ENCODE measurements at places on chromosomes 6 and 20. TPM values are rescaled to one million over a fixed set of nuclear protein-coding genes. Genes with fewer than 3 reads are reported as not detected.

DNA sequence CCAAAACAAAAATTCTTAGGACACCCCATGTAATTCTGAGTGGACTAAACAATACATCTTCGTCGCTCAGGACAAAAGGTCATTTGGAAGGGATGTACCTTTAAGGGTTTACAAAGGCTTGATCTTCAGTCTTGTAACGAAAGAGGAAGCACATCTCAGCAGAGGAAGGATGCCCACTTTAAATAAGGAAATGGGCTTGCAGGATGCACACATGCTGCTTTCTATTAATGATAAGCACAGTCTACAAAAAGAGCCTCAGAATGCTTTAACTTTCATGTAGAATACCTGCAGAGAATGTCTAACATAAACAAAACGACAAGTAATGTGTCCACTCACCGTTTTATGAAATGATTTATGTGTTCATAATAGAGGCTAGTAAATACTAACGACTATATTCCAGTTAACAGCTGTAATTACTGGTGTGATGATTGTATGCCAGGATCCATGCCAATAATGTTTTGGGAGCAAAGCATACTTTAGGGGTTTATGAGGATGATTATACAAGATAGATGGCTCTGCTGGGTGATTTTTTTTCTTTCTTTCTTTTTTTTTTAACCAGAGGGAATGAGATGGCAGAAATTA lies 216.9 kb downstream of the GMDS start:
- no peak overlapping the region for H3K4me3 ChIP-seq
- H3K27me3 ChIP-seq = peaks cover 3% of the 10 kb centered on the region
- H3K36me3 ChIP-seq = no peaks in the 10 kb centered on the region
- no peak overlapping the region for H3K27ac ChIP-seq
- no peak for DNase-seq

DNA sequence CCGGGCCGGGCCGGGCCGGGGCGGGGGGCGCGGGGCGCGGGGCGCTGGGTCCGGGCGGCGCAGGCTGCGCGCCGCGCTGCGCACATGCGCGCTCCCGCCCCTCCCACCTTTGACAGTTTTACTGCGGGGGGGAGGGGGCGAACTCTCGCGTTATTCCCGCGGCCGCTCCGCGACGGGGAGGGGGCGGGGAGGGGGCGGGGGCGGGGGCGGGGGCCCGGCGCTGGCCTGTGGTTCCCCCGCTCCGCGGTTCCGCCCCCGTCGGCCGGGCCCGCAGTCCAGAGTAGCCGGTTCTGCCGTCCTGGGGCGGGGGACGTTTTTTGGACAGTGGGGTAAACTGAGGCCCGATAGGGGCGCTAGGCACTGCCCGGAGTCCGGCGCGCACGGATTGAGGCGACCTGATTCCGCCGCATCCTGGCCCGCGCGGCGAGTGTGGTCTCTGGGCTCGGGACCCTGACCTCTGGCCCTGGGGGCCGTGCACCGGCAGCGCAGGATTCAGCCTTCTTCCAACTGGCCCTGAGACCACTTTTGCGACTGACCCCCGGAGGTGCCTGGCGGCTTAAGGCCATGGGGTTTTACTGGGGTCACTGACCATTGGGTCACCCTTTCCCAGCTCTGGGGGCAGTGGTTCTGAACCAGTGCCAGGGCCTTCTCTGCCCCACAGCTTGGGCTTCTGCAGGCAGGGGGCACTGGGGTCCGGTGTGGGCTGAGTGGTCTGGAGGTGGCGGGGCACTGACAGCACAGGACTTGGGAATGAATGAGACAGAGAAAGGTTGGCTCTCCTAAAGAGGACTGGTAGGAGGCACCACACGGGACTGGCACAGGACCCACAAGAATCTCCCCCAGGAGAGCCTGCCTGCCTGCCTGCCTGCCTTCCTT lies at the start of gene ZNF512B:
Gene ZNF512B, minus strand, starts transcription at position 93 of the 876 bp plus-strand sequence. CDS start 1,980 bp downstream, outside the sequence.
- peak; percentile 81 for DNase-seq
- H3K4me3 ChIP-seq = peak within 1 kb of the TSS; percentile 83
- H3K27ac ChIP-seq = no peak within 1 kb of the TSS
- H3K27me3 ChIP-seq = no peaks in the 10 kb centered on the region

DNA sequence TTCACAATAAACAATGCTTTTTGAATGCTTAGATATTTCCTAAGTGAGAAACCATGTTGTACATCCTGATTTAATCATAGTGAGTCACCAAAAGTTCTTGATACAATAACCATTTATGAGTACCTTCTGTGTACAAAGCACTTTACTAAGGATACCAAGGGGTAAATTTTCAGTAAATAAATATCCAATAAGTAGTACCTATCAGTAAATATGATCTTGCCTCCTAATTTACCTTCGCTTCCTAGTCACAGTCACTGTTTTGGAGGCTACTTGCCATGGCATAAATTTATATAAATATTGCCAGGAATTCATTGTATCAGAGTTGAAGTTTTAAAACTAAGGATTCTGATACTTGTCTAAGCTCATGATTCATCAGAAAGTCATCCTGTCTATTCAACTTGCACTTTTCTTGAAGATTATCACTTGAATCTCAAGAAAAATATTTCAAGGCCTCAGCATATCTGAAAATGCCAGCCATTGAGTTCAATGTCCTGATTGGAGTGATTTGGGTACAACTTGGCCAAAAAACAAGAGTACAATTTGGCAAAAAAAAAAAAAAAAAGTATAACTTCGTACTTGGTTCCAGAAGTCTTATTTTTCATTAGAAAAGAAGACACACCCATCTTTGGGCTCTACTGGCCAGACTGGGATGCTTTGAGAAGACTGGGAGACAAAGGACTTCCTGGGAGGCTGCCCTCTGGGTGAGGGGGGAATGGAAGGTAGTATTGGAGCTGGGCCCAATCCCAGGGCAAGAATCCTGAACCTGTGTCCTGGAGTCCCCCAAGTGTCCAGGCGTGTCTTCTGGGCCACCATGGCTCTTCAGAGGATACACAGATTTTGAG lies 32.8 kb downstream of the RAB22A start:
- no peaks in the 10 kb centered on the region for H3K27me3 ChIP-seq
- peaks cover 5% of the 10 kb centered on the region for H3K4me1 ChIP-seq
- H3K36me3 ChIP-seq = peaks cover 26% of the 10 kb centered on the region
- no peak for DNase-seq

DNA sequence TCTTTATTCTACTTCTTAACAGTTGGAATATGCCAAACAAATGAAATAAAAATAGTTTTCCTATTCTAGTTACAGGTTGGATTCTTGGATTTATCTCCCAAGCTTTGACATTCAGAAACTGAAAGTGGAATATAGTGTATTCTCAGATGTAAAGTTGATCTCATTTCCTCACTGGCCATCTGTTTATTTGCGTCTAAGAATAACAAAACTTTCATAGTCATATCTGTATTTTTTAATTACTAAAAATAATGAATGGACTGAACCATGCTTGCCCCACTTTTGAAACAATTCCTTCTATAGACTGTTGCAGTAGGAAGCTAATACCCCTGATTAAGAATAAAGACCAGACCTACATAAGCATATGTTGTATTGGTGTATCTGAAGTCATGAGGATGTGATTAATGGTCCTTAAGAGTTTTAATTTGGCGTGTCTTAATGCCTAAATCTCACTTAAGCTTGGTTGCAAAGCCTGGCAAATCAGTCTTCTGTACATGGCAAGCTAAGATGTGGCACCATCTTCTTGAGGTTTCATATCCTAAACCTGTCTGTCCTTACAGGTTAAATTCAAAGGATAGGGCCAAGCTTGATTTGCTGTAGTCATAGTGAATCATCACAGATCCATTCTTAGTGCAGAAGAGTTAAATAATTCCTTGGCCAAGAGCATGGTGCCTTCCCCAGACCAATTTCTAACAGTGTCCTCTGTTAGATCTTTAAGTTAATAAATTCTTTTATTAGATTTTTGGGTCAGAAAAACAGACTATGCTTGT lies 58.9 kb downstream of the FOXO3 start:
- H3K27ac ChIP-seq = no peak overlapping the region
- no peaks in the 10 kb centered on the region for H3K27me3 ChIP-seq
- DNase-seq = no peak
- no peak overlapping the region for H3K4me3 ChIP-seq
- H3K36me3 ChIP-seq = peaks cover 11% of the 10 kb centered on the region
- peaks cover 36% of the 10 kb centered on the region for H3K4me1 ChIP-seq

DNA sequence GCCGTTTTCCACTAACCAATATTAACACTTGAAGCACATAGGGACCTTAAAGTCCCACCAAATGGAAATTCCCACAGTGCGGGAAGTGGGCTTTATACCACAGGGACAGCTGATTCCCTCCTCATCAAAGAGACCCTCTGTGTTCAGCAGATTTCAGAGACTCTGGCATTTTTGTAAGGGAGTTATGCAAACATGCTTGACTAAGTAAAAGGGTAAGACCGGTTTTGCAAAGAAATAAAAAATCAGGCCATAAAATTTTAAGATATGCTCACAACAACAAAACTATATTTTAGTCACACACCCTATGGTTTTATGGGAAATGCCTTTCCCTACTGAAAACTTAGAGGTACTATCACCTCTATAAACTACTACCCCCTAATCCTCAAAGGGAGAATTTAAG lies 45.4 kb upstream of the SPTLC3 start:
- DNase-seq = no peak
- peaks cover 12% of the 10 kb centered on the region for H3K4me1 ChIP-seq
- no peak overlapping the region for H3K27ac ChIP-seq
- no peak overlapping the region for H3K4me3 ChIP-seq
- H3K36me3 ChIP-seq = no peaks in the 10 kb centered on the region

DNA sequence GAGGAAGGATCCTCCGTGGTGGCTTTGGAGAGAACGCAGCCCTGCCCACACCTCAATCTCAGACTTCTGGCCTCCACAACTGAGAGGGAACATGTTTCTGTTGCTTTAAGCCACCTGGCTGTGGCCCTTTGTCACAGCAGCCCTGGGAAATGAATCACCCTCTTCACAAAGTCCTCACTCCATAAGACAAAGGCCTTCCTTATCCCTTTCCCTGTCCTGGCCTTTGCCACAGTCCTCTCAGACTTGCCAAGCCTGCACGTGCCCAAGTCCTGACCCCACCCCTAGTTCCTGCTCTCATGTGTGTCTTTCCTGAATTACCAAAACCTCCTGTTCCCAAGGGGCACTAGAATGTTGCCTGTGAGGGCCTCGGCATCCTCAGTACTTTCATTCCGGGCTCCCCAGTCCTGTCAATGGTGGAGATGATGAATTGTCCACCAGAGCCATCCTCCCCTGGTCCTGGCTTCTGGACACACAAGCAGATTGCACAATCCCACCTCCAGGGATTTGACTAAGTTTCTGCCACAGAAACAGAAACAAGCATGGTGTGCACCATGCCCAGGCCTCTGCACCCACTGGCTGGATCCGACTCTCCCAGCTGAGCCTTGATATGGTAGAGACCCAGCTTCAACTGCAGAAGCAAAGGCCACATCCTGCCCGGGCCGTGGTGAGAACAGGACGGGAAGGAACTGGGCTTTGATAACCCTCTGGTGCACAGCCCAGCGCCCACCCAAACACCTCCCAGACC lies 232.6 kb upstream of the PDE10A start:
- H3K4me1 ChIP-seq = no peaks in the 10 kb centered on the region
- no peak overlapping the region for H3K4me3 ChIP-seq
- no peaks in the 10 kb centered on the region for H3K36me3 ChIP-seq
- DNase-seq = no peak
- H3K27me3 ChIP-seq = peaks cover 18% of the 10 kb centered on the region
- H3K27ac ChIP-seq = no peak overlapping the region

DNA sequence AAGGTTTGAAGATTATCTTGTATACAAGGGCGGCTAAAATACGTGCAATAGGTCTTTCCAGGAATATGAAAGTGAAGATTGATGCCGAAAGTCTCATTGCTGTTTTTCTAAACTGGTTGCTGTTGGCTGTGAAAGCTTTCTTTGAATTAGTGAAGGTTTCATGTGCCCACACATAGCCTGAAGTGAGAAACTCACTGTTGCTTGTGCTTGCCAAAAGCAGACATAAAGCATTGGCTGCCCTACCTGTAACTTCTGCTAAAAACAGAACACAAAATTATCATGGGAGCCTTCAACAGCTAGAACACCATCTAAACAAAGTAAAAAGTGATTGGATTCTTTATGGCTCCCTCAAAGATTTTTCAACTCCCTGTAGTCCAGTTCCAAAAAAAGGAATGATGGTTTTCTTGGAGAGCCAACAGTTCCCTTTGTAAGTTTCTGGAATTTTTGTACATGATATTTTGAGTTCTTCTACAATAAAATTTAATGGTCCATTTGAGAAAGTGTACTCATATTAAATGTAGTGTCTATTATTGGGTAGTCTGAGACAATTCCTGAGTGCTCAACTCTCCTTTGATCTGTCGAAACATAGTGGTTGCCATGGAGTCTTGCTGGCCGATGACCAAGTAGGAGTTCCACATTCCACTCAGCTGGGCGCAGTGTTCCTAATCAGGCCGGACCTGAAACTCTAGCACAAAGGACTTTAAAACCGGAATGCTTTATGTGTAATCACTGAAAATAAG lies 68.5 kb downstream of the PLEKHG1 start:
- peak overlapping the region; percentile 65 for H3K4me3 ChIP-seq
- H3K27me3 ChIP-seq = no peaks in the 10 kb centered on the region
- peaks cover 12% of the 10 kb centered on the region for H3K36me3 ChIP-seq
- DNase-seq = peak; percentile 82
- H3K27ac ChIP-seq = peak overlapping the region; percentile 94

- no peaks in the 10 kb centered on the region for H3K36me3 ChIP-seq
- H3K4me3 ChIP-seq = peak overlapping the region; percentile 24
- H3K27me3 ChIP-seq = no peaks in the 10 kb centered on the region
- DNase-seq = no peak
Observed at GRCh38 chr20:53773792-53774401, 180.3 kb upstream of the ZNF217 start.

- no peak for DNase-seq
- H3K4me3 ChIP-seq = no peak overlapping the region
- H3K27me3 ChIP-seq = peaks cover 5% of the 10 kb centered on the region
Observed at GRCh38 chr6:82840571-82840970, 225.1 kb downstream of the UBE3D start.

GRCh38 chr20:52193886-52194545 lies 2.4 kb upstream of the ZFP64 start:
- no peaks in the 10 kb centered on the region for H3K36me3 ChIP-seq
- no peaks in the 10 kb centered on the region for H3K27me3 ChIP-seq
- peak overlapping the region; percentile 45 for H3K4me3 ChIP-seq
- DNase-seq = no peak
- H3K27ac ChIP-seq = no peak overlapping the region

- H3K27ac ChIP-seq = no peak overlapping the region
- no peaks in the 10 kb centered on the region for H3K36me3 ChIP-seq
- H3K4me1 ChIP-seq = peaks cover 26% of the 10 kb centered on the region
- no peaks in the 10 kb centered on the region for H3K27me3 ChIP-seq
- H3K4me3 ChIP-seq = no peak overlapping the region
Observed at GRCh38 chr6:134741200-134741536, 208.7 kb downstream of the ALDH8A1 start.

CYP21A2 gene
- total RNA-seq = 0.14 TPM

CRISP3 gene
- total RNA-seq = 120 TPM

ADGRF4 gene
- total RNA-seq = 2.3 TPM

PDRG1 gene
- total RNA-seq = 24.7 TPM

RALGAPB gene
- total RNA-seq = 39.6 TPM

TPBG gene
- total RNA-seq = 168 TPM

R3HDML gene
- total RNA-seq = not detected
